ENCODE measurements at places on chromosomes 13 and 19.

- no peak for DNase-seq
These were observed 309.4 kb downstream of the OXGR1 start for GRCh38 chr13:96684907-96685306.

GRCh38 chr19:6014551-6015135 lies 36.7 kb upstream of the RANBP3 start:
- DNase-seq, result no peak

- DNase-seq, result peak; percentile 86
These were observed 24.6 kb upstream of the BCL3 start for GRCh38 chr19:44723952-44724319.

GRCh38 chr13:70795484-70795883 lies 687.2 kb upstream of the KLHL1 start:
- no peak for DNase-seq

- DNase-seq, result no peak
These were observed 40.2 kb downstream of the UBL3 start for GRCh38 chr13:29810145-29810742.

- DNase-seq, result peak; percentile 90
These were observed 5.1 kb downstream of the GRIN2D start for GRCh38 chr19:48398375-48399235.

DNA sequence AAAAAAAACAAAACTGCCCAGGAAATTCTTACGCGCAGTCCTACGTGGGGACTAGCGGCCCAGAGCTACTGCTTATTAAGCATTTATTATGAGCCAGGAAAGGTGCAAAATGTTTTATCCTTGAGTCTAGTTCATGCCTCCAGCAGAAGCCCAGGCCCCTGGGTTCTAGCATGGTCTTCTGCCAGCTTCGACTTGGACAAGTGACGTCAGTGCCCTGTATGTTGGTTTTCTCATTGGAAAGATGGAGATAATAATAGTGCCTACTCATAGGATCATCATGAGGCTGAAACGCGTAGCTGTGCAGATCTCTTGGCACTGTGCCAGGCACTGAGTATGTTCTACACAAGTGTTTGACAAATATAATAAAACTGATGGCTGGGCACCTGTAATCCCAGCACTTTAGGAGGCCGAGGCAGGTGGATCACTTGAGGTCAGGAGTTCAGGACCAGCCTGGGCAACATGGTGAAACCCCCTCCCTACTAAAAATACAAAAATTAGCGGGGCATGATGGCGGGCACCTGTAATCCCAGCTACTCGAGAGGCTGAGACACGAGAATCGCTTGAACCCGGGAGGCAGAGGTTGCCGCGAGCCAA lies 12.4 kb upstream of the SULT2B1 start:
- DNase-seq, result no peak

DNA sequence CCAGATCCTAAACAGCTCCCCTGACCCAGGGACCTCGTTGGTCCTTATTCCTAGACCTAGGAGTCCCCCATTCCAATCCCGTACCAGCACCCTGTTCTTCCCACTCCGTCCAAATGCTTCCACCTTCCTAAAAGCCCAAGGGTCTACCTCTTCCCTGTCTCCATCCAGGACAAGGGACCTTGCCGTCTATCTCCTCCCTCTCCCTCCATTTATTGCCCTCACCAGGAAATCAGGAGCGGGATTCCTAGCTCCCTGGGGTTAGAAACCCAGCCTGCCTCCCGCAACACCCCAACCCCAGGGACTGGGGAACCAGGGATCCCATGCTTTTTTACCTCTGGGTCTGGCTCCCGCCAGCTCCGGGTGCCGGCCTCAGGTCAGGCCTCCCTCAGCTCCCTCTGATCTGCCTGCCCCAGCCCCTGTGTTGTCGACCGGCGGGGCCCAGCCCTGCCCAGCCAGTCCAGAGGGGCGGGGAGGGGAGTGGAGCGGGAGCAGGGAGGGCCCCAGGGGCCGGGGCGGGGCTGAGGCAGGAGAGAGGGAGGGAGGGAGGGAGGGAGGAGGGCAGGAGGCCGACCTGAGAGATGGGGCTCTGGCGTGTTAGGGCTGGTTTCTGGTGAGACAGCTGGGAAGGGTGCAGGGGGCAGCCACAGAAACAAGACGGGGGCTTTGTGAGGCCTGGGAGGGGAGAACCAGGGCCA lies at the start of gene B3GNT8:
TSS of gene B3GNT8 (minus strand) at position 423 of the 695 bp plus-strand sequence. CDS start 596 bp downstream, outside the sequence.
- DNase-seq, result peak; percentile 45

DNA sequence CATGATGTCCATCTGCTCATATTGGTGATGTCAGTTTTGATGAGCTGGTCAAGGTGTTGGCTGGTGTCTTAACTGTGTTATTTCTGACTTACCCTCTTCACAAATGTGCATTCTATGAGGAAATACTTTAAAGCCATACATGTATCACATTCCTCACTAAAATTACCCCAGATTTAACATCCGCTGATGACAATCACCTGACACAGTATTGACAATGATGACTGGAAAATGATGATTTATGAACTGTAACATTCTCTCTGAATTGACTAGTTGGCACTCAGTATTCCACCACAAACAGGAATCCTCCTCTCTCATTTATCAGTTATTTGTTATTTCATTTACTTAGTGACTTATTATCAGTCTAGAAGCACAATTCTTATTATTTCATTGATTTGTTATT lies 117.3 kb downstream of the ITGBL1 start:
- no peak for DNase-seq

DNA sequence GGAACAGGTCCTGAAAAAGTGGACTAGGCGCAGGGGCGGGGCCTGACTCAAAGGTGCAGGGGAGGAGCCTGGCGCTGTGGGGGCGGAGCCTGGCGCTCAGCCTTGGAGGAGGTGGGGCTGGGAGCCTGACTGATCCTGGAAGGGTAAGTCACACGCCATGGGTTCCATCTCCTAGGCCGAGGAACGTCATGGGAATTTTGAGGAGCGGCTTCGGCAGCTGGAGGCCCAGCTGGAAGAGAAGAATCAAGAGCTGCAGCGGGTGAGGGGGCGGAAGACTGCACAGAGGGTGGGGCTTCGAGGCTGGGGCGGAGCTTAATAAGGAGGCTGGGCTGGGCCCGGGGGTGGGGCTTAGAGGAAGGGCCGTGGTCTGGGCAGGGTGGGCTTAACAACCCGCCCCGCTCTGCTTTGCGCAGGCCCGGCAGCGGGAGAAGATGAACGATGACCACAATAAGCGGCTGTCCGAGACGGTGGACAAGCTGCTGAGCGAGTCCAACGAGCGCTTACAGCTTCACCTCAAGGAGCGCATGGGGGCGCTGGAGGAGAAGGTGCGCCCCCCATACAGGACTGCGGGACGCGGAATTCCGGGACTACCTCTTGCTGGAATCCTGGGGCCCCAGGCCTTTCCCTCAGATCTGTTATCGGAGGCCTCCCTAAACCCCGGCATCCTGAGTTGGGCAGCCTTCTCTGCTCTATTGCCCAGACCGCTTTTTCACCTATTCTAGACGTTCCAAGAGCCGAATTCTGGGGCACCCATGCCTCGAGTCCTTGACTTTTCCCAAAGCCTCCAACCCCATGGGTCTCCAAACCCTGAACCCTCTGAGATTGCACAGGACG lies 14.5 kb downstream of the PPFIA3 start:
- peak; percentile 59 for DNase-seq

GRCh38 chr13:20980430-20980829 lies 77.9 kb upstream of the XPO4 start:
- DNase-seq, result no peak

DNA sequence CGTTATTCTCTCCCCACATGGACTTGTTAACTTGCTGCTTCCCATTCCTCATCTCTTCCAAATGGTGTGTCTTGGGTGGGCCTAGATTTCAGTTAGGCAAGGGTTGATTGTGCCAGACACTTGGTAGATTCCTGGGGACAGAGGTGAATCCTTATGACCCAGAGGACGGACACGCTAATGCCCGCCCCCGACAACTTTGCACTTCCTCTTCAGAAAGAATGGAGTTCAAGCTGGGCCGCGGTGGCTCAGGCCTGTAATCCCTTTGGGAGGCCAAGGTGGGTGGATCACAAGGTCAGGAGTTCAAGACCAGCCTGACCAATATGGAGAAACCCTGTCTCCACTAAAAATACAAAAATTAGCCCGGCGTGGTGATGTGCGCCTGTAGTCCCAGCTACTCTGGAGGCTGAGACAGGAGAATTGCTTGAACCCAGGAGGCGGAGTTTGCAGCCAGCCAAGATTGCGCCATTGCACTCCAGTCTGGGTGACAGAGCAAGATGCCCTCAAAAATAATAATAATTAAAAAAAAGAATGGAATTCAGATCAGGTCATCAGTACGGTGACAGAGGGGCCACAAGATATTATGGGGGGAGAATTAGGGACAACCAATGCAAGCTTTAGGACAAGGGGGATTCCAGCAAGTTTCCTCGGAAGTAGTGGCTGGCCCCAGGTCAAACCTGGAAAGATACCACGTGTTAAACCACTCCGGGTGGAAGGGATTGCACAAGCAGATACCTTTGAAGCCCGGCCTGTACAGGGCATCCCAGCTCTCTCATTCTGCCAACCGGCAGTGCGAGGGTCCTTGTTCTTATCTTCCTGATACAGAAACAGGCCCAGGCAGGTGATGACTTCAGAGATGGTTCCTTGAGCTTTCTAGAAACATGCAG lies 2.7 kb downstream of the MYO9B start:
- no peak for DNase-seq

- no peak for DNase-seq
These were observed 12.1 kb upstream of the LGALS14 start for GRCh38 chr19:39692166-39692565.
